CD8-positive, alpha-beta T cell (primary cell): ENCODE measurements at places on chromosomes 6 and 20.

DNA sequence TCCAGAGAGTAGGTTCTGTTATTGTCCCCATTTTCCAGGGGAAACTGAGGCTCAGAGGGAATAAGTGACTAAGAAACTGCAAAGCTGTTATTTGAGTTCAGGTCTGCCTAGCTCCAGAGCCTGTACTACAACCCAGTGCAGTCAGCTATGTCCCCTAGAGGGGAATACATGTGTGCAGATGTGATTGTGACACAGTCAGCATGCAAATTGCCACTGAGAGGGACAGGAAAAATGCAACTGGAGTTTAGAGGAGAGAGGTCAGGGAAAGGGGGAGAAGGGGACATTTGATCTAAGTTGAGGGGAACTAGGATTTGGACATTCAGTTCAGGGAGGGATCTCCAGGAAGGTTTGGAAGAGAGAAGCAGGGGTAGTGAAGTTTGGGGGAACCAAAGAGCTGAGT lies 38.6 kb upstream of the EPB41L1 start:
- DNase-seq = no peak

DNA sequence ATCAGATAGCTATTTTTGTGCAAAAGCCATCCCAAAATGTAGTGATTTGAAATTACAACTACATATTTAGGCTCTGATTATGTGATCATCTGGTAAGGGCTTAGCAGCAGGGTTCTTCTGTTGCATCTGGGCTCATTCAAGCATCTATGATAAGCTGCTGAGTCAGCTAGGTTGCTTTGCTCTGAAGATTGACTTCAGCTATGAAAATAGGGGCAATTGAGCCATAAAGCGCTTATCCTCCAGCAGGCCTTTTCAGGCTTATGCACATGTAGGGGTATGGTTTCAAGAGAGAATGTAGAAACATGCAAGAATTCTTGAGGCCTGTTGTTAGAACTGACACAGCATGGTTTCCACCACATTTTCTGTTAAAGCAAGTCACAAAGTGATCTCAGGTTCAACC lies 114.1 kb downstream of the PLCB1 start:
- no peak for DNase-seq

DNA sequence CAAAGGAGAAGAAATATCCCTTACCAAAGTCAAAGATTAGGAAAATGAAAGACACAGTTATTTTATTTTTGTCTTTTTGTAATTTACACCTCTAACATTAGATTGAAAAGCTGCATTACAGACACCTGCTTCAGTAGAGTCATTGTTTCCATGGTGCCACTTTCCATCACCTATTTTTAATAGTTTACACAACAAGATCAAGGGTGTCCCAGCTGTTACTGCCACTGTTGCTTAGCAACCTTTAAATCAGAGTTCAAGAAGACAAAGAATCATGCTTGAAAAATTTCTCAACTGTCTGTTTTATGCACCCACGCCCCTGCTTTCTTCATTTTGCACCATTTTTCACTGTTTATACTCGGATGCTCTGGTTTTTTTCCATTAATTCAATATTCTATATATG lies 668.2 kb upstream of the GJE1 start:
- no peak for DNase-seq

GRCh38 chr20:57060407-57061050 lies 205.9 kb downstream of the BMP7 start:
- DNase-seq = no peak

- no peak for DNase-seq
These were observed 74.1 kb upstream of the SALL4 start for GRCh38 chr20:51876313-51876940.

DNA sequence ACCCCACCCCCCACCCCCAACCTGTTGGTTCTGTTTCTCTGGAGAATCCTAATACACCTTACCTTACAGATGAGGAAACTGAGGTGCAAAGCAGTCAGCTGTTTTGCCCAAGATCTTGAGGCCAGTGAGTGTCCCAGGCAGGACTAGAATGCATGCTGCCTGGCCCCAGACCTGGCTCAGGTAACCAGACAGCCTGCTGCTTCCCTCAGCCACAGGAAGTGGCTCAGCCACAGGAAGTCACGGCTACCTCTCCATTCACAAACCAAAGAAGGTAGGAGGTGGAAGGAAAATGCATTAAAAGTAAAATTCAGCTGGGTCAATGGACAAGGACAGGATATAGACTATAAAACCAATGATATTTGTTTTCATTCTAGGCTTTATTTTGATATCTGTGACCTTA lies 517.6 kb downstream of the CD83 start:
- DNase-seq = peak; percentile 49

DNA sequence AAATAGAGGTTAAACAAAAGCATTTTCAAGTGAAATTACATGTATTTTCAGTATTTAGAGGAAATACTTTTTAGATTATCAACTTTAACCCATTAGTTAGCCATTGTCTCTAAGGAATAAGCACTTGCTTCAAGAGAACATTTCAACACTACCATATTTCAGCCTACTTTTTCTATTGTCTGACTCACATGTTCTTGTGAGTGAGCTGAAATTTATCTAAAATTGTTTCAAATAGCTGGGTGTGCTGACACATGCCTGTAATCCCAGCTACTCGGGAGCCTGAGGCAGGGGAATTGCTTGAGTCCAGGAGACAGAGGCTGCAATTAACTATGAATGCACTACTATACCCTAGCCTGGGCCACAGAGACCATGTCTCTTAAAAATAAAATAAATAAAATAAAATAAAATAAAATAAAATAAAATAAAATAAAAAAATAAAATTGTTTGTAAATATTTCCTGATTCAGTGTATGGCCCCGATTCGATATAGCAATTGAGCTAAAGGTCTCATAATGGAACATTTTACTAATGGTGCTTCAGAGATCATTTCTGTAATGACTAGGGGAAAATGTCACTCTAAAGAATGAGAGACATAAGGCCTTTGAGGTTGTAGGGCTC lies 324.6 kb upstream of the PLCB4 start:
- no peak for DNase-seq

DNA sequence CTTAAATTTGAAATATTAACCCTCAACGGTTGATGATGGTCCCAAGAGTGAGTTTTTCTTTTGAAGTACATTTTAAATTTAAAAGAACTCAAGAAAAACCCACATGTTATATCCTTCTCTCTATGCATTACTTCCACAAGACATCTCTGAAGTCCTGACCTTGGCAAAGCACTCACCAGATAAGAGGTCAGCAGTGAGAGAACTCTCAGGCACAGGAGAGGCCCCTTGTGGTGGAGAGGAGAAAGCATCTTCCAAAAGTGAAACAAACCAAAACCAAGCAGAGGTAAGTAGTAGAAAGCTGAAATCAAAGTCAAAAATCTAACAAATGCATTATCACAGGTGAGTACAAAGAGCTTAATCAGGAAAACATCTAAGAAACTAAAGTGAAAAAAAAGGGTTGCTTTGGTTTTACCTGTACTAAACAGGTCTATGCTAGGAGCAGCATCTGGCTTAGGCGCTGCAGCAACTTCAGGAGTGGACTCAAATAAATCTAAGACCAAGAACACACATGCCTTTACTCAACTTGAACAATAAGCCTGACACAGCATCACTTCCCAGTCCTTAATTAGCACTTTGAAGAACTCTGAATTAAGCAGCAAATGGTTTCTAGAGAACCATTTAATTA lies 80.5 kb downstream of the PRSS35 start:
- no peak for DNase-seq

DNA sequence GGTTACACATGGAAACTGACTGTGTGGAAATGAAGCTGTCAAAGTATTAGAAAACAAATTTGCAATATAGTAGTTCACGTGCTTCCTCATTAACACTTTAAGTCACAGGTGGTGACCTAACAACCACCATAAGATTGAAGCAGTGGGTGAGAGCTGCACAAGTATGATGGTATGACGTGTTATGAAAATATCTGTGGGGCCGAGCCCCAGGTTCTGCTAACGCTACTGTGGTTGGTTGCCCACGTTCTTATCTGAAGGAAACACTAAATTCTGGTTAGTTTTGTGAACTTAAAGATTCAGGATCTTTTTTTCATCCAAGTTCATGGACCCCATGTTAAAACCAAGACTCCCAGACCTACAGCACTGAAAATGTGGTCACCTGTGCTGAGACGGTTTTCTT lies 243.0 kb upstream of the RIN2 start:
- DNase-seq = no peak

DNA sequence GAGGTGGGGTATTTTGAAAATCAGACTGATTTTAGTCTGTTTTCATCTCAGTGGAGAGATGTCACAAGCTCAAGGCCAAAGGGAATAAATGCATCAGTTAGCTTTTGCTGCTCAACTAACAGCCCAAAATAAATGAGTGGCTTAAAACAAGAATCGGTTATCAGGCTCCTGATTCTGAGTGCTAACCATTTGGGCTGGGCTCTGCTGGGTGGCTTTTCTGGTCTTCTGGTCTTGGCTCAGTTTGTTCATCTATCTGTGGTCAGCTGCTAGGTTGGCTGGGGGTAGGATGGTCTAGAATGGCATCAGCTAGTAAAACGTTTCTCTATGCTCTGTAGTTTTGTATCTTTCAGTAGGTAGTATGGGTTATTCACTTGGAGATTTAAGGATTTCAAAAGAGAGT lies 357.5 kb upstream of the JAG1 start:
- DNase-seq = no peak

DNA sequence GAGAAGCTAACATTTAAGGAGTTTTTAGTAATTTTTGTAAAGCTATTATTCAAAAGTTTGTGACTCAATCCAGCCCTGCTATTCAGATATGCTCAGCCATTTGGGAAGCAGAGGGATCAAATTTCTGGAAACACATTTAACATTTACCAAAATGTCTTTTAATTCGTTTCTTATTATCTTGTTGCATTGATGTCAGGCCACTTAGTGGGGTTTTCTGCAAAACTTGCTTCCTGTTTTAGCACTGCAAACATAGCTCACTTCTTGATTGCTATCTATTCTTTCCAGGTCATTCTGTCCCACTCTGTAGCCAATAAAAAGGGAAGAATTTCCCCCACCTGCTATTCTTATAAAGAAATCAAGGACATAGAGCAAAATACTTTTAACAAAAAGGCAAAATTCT lies 176.9 kb upstream of the SUPT3H start:
- no peak for DNase-seq

DNA sequence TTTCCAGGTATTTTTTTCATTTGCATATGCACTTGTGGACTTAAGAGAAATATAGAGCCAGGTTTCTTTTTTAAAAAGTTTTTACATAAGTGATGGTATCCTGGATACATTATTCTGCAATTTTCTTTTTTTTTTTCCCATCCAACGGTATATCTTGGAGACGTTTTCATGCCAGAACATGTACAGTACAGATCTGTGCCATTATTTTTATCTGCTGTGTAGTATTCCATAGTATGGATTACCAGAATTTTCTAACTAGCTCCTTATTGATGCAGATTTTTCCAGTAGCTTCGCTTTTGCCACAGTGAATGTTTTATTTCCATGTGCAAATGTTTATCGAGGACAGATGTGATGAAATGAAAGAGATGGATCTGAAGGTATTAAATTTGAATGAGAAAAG lies 34.1 kb downstream of the PPP1R16B start:
- no peak for DNase-seq

GRCh38 chr20:57708694-57709673 lies 831 bp downstream of the PMEPA1 start:
- peak; percentile 53 for DNase-seq

DNA sequence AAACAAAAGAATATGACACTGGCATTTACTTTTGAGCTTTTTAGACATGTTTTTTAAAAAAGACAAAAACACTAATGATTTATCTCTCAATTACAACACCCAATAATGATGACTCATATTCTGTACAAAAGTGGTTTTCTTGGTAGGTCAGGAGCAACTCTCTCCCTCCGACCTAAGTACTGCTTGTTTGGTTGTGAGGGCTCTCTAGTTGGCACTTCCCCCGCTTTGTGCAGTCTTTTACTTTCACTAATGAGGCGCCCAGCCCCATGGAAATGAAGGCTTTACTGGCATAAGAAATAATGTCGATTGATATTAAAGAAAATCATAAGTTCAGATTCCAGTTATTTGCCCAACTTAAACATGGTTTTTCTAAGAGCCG lies 1.3 kb downstream of the KPNA5 start:
- peak; percentile 46 for DNase-seq

DNA sequence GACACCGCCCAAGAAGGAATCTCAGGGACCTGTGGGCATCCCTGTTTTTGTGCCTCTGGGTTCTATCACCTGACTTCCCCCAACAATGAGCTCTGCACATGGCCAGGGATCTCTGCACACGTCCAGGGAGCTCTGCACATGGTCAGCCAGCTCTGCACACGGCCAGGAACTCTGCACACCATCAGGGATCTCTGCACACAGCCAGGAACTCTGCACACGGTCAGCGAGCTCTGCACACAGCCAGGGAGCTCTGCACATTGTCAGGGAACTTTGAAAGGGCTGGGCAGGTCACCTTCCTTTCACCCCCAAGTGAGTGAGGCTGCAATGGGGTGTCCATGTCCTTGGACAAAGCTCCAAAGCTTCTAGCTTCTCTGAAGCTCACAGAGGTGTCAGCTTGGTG lies 5.2 kb upstream of the SLCO4A1 start:
- no peak for DNase-seq

- no peak for DNase-seq
These were observed 42.7 kb downstream of the HLA-A start for GRCh38 chr6:29984992-29985391.

GRCh38 chr6:63097222-63097621 lies 114.0 kb upstream of the FKBP1C start:
- no peak for DNase-seq

- DNase-seq = no peak
These were observed 65.7 kb downstream of the PSMG4 start for GRCh38 chr6:3324262-3324942.

DNA sequence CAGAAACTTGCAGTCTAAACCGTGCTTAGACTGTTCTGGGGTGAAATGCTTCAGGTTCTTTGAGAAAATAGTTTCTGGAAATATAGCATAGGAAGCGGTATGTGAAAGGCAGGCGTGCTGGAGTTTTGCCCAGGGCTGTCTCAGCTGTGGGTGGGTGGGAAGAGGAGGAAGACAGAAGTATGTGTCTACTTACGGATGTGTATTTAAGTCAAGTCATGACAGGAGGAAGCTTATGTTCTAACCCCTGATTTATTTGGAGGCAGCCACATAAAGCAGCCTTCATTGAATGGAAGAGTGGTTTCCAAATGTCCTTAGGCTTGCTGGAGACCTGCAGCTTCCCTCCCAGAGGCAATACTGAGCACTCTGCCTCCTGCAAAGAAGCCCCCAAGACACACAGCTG lies 345.8 kb upstream of the PRND start:
- DNase-seq = no peak

- DNase-seq = no peak
These were observed 180.0 kb downstream of the GJA10 start for GRCh38 chr6:90074161-90074850.

DNA sequence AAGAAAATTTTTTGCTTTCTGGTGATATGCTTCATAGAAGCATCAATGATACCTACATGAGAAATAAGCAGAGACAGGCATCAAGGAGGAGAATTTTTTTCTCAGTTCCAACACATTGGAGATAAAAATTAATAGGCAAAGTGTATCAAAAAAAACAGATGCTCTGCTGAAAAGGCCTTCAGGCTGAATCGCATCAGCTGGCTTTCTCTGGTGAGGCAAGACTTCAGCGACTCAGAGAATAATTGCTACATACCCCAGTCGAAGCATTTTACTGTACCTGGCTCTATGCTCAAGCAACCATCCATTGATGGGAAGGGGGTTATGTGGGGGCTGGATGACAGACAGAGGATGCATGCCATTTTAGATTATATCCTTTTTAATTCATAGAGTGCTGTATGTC lies 415.1 kb downstream of the TFAP2A start:
- no peak for DNase-seq
